NCI-H345 (cell line): ENCODE measurements at places on chromosomes 2 and 18.

- no peak for DNase-seq
Observed at GRCh38 chr2:215144106-215144875, 5.9 kb upstream of the ABCA12 start.

GRCh38 chr2:47546994-47547393 lies 144.0 kb downstream of the MSH2 start:
- no peak for DNase-seq

DNA sequence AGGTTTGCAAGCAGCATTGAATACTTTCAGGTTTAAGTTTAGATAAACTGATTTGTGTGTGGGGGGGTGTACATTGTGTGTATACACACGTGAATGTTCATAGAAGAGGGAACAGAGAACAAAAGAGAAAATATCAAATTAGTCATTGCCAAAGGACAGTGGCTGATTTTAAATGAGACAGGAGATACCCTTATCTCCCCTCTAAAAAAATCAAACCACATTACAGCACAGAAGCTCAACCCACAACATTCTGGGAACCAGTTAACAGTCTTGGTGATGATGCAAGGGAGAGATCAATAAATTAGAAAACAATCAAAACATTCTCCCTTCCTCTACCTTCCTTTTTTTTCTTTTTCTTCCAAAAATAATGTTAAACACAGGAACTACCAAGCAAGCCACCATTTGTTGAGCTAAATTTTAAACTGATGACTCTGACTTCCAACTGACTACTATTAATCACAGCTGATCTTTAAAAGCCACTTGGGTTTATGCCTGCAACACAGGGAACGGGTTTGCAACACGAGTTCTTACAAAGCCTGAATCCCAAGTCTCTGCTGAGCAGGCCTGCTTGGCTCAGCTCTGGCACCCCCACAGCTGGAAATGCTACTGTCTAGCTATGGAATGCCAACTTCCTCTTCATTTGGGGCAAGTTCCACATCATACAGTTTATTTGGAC lies 119.2 kb upstream of the ACVR1C start:
- no peak for DNase-seq

DNA sequence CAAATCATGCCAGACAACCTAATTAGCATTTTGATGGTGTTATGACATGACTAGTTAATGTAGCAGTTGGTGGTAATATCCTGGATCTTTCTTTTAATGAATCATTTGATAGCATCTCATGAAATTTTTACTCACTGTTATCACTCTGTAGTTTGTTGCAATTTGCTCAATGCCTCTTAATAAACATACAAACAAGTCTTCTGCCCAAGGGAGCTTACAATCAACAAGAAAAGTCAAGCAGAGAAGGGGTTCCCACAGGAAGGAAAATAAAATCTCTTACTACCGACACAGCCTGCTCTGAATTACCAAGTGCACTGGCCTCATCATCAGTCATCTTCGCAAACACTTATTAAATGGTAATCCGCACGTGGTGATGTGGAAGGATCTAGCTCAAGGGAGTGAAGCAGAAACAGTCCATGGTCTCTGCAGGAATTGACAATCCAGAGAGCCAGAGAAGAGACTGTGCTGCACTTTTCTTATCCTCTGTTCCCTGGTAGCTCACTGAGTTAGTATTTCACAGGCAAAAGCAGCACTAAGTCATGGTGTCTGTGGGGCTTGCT lies 263.5 kb downstream of the EPHA4 start:
- no peak for DNase-seq

- no peak for DNase-seq
Observed at GRCh38 chr2:12839339-12839738, 122.6 kb downstream of the TRIB2 start.

- DNase-seq, result no peak
Observed at GRCh38 chr2:144183727-144184126, 336.2 kb downstream of the ZEB2 start.

GRCh38 chr2:14285812-14286211 lies 346.7 kb upstream of the LRATD1 start:
- peak; percentile 12 for DNase-seq

DNA sequence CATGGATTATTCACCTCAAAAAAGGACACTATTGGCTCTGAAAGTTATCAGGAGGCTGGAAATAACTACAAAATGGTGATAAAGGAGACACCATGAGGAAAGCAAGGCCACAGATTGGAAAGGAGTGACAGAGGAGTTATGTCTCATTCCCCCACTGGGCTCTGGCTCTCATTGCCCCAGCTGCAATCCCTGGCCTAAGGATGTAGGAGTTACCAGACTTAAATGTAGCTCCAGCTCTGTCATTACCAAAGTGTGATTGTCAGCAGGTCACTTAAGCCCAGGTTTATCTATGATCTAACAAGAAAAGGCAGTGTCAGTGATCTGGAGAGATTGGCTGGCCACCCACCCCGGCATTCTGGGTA lies 1228.2 kb upstream of the DDX18 start:
- peak; percentile 36 for DNase-seq

DNA sequence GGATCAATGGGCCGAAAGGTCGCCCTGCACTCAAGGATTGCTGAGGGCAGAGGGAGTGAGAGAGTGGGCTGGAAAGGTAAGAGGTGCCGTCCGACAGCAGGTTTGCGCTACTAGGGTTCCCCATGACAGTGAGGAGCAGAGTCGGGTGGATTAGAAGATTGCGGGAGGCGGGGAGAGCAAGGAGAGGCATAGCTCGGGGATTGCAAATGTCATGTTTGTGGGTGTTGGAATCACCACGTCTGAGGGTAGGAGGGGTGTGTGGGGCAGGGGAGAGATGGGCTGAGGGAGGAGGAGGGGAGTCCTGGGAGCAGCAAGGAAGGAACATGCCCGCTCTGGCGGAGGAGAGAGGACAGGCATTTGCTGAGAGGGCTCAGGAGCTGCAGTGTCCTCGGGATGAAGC lies 81.2 kb downstream of the ZCCHC2 start:
- DNase-seq, result no peak

GRCh38 chr2:219073413-219074129 lies 12.8 kb upstream of the IHH start:
- peak; percentile 54 for DNase-seq

GRCh38 chr2:20110876-20111275 lies 59.4 kb upstream of the LAPTM4A start:
- no peak for DNase-seq

- DNase-seq, result no peak
Observed at GRCh38 chr18:10051877-10052631, 138.2 kb downstream of the VAPA start.

DNA sequence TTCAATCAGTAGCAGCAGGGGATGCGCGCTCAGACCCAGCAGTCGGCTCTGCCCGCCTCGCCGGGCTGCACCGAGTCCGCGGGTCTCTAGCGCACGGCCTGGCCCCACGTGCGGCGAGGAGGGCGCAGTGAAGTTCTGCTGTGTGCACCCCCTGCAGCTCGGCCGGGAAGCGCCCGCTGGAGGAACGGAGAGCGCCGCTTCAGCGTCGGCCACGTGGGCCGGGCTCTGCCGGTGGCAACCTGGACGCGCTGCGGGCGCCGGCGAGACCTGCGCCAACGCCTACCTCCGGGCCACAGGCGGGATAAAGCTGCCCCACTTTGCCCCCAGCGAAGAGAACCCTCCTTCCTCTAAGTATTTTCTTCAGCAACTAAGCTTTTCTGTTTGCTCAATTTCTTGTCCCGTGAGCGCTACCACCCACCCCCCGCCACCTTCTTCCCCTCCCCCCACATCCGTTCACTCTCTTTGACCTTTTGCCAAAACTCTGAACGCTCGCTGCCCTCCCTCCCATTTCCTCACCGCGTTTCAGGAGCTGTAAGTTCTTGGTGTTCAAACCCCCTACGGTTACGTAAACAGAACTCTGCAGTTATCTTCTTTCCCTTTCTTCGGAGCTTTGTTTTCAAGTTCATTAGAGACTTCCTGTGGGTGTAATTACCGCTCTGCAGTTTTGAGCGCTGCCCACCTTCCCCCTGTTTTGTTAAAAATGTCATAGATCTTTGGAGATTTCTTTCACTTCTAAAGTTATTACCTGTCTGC lies 42.6 kb upstream of the EDAR start:
- DNase-seq, result peak; percentile 46

GRCh38 chr2:221693365-221693764 lies 121.3 kb upstream of the EPHA4 start:
- no peak for DNase-seq

- peak; percentile 86 for DNase-seq
Observed at GRCh38 chr2:45922577-45922988, 271.1 kb downstream of the PRKCE start.

DNA sequence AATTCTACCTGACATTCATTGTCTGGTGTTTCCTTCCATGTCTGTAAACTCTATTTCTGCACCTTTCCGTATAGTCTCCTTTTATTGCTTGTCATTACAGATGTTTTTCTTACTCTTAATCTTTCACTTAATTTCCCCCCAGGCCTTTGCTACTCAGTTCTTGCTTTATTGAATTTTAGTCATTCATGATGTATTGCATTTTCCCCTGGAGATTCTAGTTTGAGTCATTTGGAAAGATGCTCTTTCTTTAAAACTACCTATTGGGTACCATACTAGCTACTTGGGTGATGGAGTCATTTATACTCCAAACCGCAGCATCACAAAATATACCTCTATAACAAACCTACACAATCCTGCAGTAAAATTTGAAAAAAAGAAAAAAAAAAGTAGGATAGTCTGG lies 27.2 kb upstream of the LPIN2 start:
- no peak for DNase-seq

- DNase-seq, result peak; percentile 51
Observed at GRCh38 chr2:64750001-64750816, 96.5 kb upstream of the SERTAD2 start.

- DNase-seq, result no peak
Observed at GRCh38 chr2:108200569-108200968, 39.2 kb upstream of the SULT1C3 start.

- no peak for DNase-seq
Observed at GRCh38 chr2:39091063-39091462, 29.8 kb downstream of the SOS1 start.

DNA sequence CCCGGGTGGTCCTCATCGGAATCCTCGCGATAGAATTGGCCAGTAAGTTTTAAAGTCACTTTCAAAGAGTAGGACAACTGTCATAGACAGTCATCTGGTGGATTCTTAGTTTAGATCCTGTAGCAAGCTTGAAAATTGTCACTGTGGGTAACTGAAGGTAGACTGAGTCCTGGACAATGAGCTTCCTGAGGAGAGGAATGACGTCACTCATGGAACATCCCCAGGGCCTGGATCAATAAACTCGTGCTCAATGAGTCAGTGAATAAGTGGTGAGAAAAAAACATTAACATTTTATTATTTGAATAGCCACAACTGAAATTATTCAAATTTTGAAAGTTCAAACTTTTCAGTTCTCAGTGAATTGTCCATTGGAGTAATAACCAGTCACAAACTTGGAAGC lies 101.4 kb upstream of the CXCR4 start:
- DNase-seq, result no peak

GRCh38 chr2:63121055-63121834 lies 70.6 kb downstream of the OTX1 start:
- no peak for DNase-seq

DNA sequence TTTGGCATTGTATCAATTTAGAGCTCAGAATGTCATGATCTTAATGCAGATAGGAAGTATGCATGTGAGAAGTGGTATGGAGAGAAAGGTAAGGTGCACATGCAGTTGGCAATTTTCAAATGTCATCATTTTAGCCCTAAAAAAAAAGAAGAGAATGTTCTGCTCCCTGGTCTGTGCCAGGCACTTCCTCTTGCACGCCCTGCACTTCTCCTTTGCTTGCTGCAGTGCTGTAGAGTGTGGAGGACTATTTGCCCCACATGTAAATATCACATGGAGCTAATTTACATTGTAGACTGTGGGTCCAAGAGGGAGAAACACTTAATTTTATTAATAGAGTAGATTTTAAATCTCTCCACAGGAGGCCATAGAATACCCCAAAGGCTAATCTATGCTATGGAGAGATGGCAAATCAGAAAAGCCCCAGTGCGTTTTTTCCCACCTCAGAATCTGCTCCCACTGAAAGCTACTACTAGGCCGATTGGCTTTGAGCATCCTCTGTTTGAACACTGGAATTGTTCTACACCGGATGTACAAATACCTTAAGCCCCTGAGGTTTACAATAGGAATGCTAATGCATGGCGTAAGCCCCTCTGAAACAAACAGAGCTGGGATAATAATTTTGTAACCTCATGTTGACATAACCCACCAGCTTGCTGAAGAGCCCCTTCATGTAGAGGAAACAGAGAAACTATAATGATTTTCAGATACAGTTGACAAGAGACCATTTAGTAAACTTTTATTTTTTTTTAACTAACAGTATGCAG lies 137.2 kb upstream of the KLHL14 start:
- DNase-seq, result no peak

DNA sequence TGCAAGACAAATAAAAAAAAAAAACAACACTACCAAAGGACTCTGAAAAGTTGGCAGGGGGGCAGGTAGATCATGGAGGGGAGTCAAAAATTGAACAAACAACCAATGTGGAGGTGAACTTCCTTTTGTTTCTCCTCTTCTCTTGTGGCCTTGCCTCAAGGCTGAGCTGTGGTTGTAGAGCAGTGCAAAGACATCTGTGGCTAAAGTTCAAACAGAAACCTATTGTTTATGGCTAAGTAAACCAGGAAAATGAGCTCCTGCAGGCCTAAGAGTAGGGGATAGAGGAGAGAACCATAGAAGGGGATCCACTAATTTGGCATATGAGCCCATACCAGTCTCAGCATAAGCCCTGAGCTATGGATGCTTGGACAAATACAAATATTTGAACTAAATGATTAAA lies 40.2 kb upstream of the EGR4 start:
- DNase-seq, result peak; percentile 38

GRCh38 chr18:13271302-13271911 lies 52.8 kb downstream of the LDLRAD4 start:
- DNase-seq, result no peak

DNA sequence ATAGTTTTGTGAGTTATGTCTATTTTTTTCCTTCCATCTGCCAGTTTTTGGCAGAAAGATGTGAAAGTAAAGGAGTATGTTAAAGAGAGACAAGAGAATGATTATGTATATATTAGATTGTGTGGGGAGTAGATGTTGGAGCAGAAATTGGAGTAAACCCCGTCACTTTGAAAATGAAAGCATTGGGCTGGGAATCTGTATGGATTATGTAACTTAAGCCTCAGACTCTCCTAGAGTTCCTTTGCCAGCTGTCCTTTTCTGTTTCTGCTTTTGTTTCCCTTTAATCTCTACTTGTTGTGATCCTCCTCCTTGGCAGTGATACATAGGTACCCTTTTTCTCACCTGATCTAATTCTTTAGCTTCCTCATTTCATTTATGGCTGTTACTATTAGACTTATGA lies 19.2 kb downstream of the CCDC138 start:
- DNase-seq, result no peak

GRCh38 chr2:147181351-147182029 lies 663.3 kb upstream of the ACVR2A start:
- no peak for DNase-seq

GRCh38 chr2:24972315-24972961 lies 683 bp upstream of the DNAJC27 start:
- DNase-seq, result peak; percentile 64
